Muscle of leg (tissue), 16 donors: ENCODE measurements at places on chromosomes 16 and 17. TPM values are rescaled to one million over a fixed set of nuclear protein-coding genes. Genes with fewer than 3 reads are reported as not detected.

C16orf86 gene
- 2.6 TPM for total RNA-seq

TBC1D3K gene
- not detected for total RNA-seq

CIITA gene
- total RNA-seq: 0.98 TPM

DNA sequence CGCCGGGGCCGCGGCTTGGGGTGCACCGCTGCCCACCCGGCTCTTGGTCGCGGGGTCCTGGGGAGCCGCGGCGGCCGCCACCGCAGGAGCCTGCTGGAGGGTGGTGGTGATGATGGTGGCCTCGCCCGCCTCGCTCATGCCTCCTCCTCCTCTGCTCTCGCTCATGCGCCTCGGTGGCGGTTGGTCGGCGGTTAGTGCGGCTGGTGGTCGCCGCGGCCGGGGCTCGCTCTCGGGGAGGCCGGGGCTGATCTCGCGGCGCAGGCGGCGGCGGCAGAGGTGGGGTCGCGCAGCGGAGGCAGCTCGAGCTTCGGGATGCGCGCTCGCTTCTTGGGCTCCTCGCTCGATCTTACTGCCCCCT is 41.6 kb downstream of the AHSP start:
- no peak for DNase-seq
- H3K36me3 ChIP-seq: no peaks in the 10 kb centered on the region
- no peak overlapping the region for H3K27ac ChIP-seq
- no peak overlapping the region for H3K4me3 ChIP-seq
- H3K27me3 ChIP-seq: peaks cover 21% of the 10 kb centered on the region

RGS9 gene
- total RNA-seq: 2.9 TPM

KRTAP1-4 gene
- not detected for total RNA-seq

MMP28 gene
- total RNA-seq: 3.5 TPM

GRCh38 chr17:79005063-79005861 is 4.3 kb downstream of the CANT1 start:
- no peaks in the 10 kb centered on the region for H3K27me3 ChIP-seq
- no peak overlapping the region for H3K27ac ChIP-seq
- H3K4me1 ChIP-seq: peaks cover 18% of the 10 kb centered on the region
- H3K4me3 ChIP-seq: no peak overlapping the region
- H3K36me3 ChIP-seq: peaks cover 13% of the 10 kb centered on the region

CALB2 gene
- total RNA-seq: 0.18 TPM

TBC1D3I gene
- total RNA-seq: 0.09 TPM

TEKT1 gene
- not detected for total RNA-seq

GRCh38 chr16:84458606-84459532 is 45.6 kb downstream of the MEAK7 start:
- H3K4me3 ChIP-seq: no peak overlapping the region
- no peaks in the 10 kb centered on the region for H3K27me3 ChIP-seq
- peaks cover 20% of the 10 kb centered on the region for H3K4me1 ChIP-seq
- H3K36me3 ChIP-seq: peaks cover 7% of the 10 kb centered on the region
- DNase-seq: no peak

DNA sequence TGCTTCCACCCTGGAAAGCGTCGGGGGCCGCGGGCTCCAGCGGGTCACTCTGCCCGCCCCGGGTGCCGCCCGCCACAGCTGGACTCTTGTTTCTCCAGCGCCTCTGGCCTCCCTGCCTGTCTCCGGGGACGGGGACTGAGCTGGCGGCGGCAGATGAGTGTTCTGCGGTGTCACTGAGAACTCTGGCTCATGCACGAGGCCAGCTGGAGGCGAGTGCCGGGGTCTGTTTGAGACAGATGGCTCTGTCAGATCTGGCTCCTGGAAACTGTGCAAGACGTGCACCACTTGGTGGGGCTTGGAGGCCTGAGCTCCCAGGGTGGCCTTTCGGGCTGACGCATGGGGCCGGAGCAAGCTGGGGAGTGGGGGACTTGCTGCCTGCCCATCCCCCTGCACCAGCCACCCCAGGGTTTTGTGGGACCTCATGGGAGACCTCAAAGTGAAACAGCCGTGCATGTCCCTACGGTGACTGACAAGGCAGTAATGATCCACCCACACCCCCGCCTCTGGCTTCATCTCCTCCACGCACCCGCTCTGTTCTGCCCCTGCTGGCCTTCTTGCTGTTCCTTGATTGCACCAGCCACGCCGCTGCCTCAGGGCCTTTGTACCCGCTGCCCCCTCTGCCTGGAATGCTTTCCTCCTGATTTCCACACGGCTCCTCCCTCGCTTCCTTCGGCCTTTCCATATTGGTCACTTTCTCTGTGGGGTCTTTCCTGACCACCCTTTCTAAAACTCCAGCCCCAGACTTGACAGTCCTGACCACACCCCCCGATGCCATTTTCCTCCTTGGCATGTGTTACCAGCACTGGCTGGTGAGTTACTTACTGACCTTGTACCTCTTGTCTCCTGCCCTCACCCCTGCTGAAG is 174.9 kb upstream of the CIBAR2 start:
- H3K27ac ChIP-seq: peak overlapping the region; percentile 70
- H3K4me3 ChIP-seq: no peak overlapping the region
- no peaks in the 10 kb centered on the region for H3K27me3 ChIP-seq
- peak; percentile 89 for DNase-seq
- H3K36me3 ChIP-seq: no peaks in the 10 kb centered on the region
- peaks cover 82% of the 10 kb centered on the region for H3K4me1 ChIP-seq

SPEM3 gene
- total RNA-seq: not detected

GRCh38 chr17:2309338-2310154 is 5.8 kb downstream of the SRR start:
- no peaks in the 10 kb centered on the region for H3K27me3 ChIP-seq
- H3K36me3 ChIP-seq: peaks cover 3% of the 10 kb centered on the region
- H3K4me3 ChIP-seq: no peak overlapping the region
- H3K27ac ChIP-seq: no peak overlapping the region
- no peaks in the 10 kb centered on the region for H3K4me1 ChIP-seq
- no peak for DNase-seq

DNA sequence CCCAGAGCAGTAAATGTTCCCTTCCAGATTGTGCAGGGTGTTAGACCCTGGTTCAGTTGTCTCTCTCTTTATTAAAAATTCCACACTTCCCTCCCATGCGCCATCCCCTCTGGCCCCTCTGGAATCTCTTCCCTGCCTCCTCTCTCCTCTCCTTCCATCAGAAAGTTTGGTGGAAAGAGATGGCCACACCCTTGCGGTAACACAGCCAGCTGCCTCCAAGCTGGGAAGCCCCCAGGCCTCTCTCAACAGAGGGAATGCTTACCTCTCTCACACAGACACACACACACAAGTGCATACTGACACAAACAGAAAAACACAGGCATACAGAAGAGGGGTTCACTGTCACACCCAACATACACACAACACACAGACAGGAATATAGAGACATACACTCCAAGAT is 220.5 kb downstream of the C16orf78 start:
- no peaks in the 10 kb centered on the region for H3K27me3 ChIP-seq
- no peak overlapping the region for H3K4me3 ChIP-seq
- peaks cover 67% of the 10 kb centered on the region for H3K4me1 ChIP-seq
- no peaks in the 10 kb centered on the region for H3K36me3 ChIP-seq
- DNase-seq: peak; percentile 48

UTP18 gene
- total RNA-seq: 29.5 TPM

ZNF750 gene
- total RNA-seq: 0.04 TPM
